ENCODE measurements at places on chromosomes 13 and 19.

GRCh38 chr19:7333198-7334118 is 15.3 kb upstream of the ARHGEF18 start:
- no peak for DNase-seq

DNA sequence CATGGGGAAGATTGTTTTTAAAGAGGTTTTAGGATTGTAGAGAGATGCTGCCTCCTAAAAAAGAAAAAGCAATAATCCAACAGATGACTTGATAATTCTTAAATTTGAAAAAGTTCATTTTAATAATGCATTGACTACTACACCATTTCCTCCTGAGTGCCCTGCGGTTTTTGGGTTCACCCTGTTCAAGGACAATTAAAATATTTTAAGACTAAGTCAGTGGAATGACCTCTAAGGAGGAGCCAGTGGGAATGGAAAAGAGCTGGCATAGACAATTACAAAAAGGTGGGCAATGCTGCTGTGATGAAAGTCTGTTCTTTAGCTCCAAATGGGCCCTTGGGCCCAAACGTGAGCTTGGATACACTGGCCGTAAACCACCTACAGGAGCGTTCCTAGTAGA is 217.8 kb downstream of the LHFPL6 start:
- DNase-seq = no peak

DNA sequence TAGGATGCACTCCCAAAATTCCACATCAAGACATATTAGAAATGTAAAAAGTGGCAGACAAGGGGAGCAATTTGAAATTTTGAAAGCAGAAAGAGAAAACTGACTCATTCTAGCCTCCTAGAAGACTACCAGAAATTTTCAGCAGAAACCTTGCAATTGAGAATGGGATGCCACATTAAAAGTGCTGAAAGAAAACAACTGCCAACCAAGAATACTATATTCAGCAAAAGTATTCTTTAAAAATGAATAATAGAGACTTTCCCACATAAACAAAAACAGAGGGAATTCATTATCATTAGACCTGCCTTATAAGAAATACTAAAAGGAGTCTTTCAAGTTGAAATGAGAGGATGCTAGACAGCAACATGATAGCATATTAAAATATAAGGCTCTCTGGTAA is 78.3 kb upstream of the HTR2A start:
- DNase-seq = no peak

DNA sequence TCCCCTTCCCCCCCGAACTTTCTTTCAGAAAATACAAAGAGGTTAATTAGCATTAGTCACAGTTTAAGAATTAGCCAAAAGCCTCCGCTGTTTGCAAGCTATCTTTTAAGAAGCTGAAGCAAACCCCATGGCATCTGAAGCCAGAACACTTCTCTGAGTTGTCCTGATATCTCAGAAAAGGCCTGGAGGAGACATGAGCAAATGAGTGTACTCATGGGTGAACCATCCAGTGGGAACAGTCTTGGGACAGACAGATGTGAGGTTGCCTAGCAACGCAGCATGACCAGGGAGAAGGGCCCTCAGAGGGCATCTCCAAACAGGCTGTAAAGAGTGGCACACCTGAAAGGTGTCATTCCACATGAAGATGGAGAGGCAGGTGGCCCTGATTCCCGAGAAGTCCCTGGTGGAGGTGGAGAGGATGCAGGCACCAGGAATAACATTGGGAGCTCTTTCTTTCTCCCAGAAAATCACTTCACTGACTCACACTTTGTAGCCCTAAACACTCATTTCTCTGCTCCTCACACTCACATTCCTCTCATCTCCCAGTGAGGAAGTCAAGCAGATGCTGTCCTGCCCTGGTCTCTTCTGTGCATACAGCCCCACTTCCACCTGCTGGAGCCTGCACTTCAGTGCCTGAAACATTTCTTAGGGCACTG is 87.0 kb upstream of the TSHZ3 start:
- no peak for DNase-seq

DNA sequence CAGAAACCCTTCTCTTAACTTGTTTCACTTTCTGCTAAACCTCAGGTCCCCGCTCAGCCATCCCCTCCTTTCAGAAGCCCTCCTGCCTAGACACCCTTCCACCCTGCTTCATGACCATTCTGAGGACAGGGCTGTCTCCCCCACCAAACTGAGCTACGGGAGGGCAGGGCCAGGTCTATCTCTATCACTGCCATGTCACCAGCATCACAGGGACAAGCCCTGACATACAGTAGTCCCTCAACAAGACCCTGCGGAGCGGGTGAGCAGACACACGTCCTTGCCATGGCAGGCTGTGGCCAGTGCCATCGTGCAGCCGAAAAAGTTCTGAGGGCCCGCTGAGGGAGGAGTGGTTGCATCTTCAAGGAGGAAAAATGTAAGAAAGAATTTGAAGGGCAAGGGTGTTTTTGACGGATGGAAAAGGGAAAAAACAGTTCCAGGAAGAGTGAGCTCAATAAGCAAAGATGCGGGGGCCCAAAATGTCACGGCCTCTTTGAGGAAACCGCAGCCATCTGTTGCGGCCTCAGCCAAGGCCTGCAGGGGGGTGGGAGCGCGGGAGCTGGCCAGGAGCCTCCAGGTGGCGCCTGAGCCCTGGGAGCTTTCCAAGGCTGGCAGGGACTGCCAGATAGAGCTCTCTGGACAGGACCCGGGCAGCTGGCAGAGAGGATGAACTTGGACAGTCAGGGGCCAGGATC is 8.1 kb downstream of the PTGIR start:
- no peak for DNase-seq

DNA sequence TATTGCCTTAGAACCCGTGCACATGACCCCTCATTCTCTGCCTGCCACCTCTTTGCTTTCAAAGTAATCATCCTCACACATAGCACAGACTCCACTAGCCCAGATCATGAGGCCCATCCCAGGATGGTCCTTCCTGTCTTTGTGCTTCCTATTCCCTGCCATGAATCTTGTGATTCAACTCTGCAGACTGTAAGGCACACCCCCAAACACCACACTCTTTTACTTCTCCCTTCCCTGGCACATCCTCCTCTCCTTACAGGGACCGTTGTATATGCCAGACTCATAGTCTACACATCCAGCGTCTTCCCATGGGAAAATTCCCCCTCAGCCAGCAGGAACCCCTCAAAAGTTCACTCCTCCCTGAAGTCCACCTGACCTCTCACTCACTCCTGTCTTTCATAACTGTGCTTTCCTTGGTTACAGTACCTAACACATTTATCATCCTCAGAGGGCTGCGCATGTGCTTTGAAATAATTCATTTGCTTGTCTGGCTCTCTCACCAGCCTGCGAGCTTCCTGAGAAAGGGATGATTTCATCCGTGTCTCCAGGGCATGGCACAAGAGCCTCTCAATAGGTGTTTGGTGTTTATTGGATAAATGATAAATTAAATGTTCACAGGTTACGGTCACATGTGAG is 26.8 kb upstream of the LRCH1 start:
- no peak for DNase-seq

- no peak for DNase-seq
Observed at GRCh38 chr19:45151821-45152503, 8.8 kb downstream of the NKPD1 start.

Measured in AG04449 (cell line).